ENCODE measurements at places on chromosomes 5 and 9.

- no peak for DNase-seq
Observed at GRCh38 chr9:75544815-75545214, 345.7 kb upstream of the PCSK5 start.

DNA sequence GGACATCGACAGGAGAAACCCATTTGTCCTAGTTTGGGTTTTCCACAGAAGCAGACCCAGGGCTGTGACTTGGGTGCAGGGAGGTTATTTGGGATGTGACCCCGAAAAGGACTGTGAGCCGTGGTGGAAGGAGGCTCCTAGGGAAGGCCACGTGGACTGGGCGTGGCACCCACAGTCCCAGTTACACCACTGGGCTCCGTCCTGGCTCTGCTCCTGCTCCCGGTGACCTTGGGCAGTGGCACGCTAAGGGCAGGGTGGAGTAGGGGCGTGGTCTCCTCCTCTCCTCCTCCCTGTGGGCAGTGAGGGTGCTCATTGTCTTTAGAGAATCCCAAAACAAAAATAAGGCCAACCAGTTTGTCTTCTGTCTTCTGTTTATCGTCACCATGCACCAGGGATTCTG lies 190.1 kb downstream of the GADD45G start:
- no peak for DNase-seq

GRCh38 chr9:135123773-135124134 lies 36.3 kb downstream of the OLFM1 start:
- DNase-seq = no peak

DNA sequence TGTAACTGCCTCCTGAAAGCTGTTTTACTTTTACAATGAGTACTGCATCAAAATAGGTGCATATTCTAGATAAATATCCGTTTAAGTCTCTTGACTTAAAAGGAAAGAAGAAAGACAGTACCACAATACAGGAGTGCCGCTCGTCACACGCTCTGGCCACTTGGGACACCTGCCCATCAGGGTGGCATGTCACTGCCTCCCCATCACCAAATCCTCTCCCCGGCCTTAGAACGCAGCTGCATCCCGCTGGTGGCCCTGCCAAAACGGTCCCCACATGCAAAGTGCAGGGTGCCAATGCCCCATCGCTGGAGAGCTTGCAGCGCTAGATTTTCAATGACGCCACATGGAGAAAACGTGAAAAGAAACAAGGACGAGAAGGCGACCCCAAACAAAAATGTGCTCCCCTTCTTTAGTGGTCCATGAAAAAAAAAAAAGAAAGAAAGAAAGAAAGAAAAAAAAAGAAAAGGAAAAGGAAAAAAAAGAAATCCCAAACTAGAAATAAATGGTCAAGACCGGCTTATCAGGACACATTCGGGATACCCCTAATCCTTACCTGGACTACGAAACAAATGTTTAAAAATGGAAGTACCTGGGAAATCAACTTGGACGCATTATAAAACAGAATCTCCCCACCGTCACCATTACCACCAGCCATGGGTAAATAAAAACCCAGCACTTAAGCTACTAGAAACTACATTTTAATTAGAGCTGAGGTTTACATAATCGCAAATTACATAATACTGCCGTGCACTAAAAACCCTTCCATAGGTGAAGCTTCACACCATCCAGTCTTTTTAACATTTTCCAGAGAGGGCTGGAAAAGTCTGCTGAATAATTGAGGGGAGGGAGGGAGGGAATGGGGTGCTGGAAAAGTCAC lies 1.0 kb downstream of the ANKH start:
- peak; percentile 35 for DNase-seq

GRCh38 chr5:124634228-124634739 lies 112.2 kb downstream of the ZNF608 start:
- DNase-seq = no peak

DNA sequence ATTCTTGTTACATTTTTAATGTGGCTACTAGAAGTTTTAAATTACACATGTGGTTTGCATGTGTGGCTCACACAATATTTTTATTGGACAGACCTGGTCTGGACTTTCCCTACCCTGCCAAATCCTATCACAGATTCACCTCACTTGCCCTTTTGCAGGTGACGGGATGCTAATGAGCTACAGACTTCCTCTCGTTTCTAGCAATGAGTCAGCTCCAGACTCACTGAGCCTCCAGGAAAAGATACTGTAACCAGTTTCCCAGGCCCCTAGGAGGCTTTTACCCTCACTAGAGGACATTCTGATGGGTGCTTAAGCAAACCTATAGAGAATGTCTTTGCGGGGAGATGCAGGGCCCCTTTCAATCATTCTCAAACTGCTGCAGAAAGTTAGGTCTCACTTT lies 135.4 kb downstream of the WDR41 start:
- no peak for DNase-seq

DNA sequence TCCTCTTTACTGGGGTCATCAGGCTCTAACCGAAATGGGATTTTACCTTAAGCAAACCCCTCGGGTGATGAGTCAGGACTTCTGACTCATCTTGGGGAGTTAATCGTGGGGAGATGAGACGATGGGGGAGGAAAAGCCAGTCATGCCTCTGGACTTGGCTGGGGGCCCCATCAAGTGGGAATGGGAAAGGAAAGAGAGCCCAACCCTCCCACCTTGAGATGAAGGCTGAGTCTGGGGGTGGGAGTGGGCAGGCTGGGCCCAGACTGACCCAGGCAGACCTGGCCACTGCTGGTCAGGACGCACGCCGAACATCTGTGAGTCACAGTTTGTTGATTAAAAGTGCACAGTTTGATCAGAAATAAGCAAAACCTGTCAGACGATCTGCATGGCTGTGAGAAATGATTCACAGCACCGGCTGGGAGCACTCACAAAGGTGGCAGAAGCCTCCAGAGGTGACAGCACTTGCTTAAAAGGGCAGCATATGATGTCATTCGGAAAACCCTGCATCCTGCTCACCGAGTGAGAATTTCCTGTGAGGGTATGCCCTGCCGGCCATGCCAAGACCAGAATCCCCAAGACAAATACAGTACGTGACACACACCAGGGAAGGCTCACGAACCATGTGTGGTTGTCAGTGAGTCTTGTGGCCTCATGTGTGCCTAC lies 50.0 kb upstream of the SLC25A51 start:
- DNase-seq = no peak

DNA sequence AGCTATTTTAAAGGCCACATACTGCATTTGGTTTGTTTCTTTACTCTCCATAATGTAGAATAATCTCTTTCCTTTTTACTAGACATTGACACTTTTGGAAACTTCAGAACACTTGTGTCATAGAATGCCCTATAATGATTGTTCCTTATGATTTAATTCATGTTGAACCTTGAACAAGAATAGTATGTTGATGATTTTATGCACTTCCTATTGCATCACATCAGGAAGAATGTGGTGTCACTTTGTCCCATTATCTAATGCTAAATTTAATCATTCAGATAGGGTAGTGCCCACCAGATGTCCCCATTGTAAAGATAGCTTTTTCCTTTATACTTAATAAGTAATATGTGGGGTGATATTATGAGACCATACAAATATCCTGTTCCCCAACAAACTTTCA lies 19.4 kb upstream of the DEPDC1B start:
- DNase-seq = no peak

DNA sequence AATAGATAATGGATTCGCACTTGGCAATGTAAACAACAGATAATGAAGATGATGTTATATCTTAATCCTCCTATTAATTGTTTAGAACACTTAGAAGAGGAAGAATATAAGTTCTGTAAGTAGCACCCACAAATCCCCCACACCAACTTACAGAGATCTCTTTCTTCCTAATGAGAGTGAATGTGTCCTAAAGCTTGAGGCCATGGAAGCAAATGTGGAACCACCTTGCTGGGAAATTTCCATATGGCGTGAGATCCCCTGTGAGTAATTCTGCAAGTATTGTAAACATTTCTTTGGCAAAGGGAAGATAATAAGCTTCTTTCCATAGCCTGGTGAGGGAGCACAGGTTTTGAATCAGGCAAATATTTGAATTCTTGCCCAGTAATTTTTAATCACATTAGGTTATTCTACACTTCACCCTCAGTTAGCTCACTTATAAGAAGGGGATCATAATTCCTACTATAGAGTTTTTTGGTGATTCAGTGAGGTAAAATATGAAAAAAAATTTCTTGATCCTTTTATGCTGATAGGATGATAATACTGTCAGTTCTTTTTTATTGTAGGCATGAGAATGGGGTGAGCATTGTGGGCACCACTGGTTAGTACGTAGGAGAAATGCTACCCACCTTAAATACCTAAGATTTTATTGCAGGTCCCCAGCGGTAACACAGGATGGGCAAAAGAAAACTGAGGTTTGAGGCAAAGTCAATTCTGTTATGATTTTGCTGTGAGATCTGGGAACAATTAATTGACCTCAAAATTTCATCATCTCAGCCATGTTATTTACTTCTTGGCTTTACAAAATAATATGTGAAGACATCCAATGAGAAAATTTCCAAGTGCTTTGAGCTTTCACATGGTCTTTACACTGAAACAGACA lies 574.8 kb downstream of the PSAT1 start:
- DNase-seq = no peak

GRCh38 chr5:81826128-81826527 lies 75.2 kb upstream of the SSBP2 start:
- no peak for DNase-seq

GRCh38 chr5:108810717-108811116 lies 63.0 kb downstream of the FER start:
- DNase-seq = no peak

DNA sequence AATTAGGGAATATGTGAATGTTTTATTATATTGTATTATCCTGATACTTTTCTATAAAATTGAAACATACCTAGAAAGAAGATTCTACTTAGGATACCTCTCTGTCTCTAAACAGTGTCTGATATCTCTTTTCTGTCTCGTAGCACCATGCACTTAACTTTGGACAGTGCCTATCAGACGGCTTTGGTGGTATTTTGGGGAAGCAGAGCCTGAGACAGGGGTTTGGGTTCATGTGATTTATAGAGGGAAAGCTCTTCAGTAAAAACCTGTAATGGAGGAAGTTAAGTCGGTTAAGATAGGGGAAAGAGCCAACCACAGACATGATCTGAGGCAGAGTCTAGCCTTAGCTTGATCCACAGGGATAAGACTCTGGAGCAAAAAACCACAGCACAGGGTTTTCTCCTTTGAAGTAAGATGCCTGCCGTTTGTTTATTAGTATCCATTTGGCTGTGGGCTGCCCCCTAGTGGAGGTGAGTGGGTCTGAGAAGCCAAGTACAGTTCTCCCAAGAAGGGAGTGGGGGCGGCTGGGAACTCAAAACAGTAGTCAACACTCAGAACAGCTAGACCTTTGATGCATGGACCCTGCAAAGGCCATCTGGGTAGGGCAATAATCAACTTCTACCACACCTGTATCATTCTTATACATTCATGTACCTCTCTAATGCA lies 141.2 kb upstream of the ASTN2 start:
- peak; percentile 81 for DNase-seq

DNA sequence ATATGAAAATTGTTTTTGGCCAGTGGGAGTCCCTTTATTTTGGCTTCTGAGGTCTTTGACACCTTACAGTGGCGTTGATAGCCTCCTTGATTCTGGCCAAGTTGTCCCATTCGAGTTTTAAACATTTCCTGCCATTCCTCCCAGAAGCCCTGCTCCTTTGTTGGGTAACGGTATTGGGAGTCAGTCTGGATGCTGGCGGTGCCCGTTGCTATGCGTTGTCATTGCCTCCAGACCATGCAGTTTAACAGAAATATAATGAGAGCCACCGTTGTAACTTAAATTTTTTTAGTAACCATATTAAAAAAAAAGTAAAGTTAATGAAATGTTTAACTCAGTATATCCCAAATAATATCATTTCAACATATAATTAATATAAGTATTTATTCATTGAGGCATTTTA lies 35.0 kb downstream of the GALNT12 start:
- DNase-seq = no peak

DNA sequence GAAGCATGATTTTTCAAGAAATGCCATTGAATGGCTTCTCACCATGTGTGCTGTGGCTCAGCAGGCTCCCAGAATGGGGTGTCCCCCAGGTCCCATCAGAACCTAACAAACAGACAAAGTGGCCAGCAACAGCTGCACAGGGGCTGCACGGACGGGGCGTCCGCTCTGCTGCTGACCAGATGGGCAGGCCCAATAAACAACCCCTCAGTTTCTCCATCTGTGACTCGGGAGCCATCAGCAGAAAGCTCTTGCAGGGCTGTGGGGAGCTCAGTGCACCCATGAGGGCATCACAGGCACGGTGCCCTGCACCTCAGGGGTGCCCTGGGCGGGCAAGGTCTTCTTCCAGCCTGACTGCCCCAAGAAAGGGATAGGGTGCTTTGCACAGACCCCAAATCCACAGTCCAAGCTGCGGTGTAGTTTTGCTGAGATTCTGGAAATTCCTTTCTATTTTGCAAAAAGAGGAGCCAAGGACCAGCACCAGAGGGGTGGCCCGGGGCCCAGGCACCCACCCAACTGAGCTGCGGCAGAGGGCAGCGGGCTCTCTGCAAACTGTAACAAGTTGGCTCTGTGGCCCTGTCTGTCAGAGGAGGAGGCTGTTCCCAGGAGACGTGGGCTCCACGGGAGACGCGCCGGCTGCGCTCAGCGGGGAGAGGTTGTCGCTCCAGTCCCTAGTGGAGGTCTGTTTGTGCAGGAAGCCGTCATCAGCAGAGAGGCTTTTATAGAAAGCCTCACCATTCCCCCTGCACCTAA lies 138.7 kb upstream of the PPP1R26 start:
- no peak for DNase-seq

Measured in WERI-Rb-1 (cell line).